ENCODE measurements at places on chromosomes 7 and 10. TPM values are rescaled to one million over a fixed set of nuclear protein-coding genes. Genes with fewer than 3 reads are reported as not detected.

GRCh38 chr7:120837599-120837998, 20.3 kb downstream of the TSPAN12 start:
- no peak for DNase-seq

Gene HOGA1
- polyA plus RNA-seq, result 0.42 TPM

Gene NKX1-2
- not detected for polyA plus RNA-seq

DNA sequence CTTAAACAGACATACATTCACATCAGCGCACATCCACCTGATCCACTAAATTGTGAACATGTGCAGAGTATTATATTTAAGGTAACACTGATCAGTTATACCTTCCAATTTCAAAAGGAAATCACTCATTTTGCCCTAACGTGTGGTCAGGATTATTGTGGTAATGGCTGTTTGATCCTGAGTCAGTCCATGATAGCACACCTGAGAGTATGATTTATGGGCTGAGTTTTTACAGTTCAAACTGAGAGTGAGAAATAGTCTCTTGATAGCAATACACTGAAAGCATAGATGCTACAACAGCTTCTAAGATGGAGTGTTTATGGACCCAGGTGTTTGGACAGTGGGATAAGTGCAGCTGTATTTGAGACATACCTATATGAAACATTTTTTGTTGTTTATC, 96.7 kb downstream of the KIF20B start:
- DNase-seq, result no peak

Gene CYP2C8
- polyA plus RNA-seq, result 0.05 TPM

- peak; percentile 73 for DNase-seq
Observed at GRCh38 chr10:6669269-6669859, 89.3 kb upstream of the PRKCQ start.

DNA sequence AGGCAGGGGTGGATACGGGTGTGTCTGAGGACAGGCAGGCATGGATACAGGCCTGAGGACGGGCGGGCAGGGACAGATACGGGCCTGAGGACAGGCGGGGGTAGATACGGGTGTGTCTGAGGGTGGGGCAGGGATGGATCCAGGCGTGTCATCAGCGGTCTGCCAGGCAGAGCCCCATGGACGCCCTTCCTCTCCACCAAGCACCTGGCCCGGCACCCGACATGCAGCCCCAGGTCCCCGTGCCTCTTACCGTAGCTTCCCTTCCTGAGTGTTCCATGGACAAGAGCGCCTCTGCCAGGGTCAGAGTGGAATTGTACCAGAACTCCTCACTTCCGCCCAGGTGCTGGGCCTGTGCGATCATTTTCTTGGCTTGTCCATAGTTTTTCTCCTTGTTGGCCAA, 74.6 kb upstream of the NKX6-2 start:
- DNase-seq, result no peak

DNA sequence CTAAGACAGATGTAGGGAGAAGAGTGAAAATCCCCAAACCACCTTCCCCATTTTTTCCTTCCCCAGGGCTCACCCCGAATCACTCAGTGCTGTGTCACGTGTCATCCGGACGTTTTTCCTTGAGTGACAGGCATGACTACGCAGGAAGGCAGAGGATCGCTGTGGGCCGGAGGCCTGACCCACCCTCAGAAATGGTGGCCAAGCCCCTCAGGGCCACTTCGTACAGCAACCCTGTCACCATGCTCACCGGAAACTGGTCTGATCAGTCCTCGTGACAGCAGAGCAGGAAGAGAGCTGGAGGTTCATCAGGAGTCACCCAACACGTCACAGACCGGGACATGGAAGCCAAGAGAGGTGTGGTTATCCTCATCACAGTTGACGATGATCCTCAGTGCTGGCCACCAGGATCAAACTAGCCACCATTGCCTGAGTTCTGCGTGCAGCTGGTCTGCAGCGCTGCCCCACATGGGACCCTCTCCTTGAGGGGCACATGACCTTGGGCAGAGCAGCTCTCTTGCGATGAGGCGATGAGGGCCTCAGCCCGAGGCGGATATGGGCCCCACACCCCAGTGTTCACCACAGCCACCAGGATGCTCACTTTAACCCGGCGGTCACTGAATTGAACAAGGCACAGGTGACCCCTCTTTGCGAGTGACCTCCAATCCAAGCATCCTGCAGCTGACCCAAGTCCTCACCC, 99.3 kb upstream of the INSIG1 start:
- DNase-seq, result no peak

DNA sequence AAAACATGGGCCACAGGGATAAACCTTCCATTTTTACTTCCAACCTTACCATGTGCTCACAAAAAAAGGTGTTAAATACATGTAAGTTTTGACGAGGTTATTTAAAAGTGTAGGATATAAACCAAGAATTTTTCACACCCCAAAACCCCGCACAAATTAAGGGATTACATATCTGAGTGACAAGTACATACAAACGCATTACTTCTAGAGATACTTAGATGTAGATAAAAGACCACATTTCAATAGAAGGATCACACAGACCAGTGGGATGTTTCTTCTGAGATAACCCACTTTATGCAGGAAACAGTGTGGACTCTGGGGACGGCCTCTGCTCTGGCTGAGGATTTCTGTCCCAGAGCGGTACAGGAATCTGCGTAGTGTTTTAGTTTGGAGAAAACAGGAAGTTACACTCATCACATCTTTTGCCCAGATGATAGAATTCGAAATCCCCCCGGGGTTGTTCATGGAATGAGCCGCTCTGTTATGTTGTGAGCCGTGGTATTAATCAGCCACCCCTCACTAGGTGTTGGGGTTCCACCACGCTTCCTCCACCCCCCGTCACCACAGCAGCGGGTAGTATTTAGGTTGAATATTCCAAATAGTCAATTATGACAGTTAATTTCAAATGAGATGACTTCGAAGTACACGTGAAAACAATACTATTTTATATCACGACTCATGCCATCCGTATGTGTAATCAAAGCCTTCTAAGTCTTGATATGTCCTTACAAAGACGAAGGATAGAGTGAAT, 1.3 kb upstream of the CUL1 start:
- DNase-seq, result peak; percentile 63

DNA sequence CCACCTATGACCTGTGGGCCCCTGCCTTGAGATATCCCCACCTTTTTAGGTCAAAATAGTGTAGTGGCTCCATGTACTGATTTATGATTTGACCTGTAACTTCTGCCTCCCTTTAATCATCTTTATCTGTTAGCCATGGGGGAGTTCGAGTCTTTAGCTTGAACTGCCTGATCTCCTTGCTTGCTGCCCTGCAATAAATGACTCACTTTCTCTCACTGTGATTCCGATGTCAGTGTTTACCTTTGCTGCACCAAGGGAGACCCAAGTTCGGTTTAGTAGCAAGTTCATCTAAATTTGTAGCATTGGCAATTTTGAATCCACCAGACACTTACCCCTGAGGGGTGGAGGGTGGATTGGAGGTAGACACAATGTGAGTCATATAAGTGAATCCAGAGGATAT, 814.6 kb upstream of the AUTS2 start:
- peak; percentile 14 for DNase-seq

GRCh38 chr7:65295409-65295808, 78.2 kb upstream of the ZNF92 start:
- no peak for DNase-seq

- peak; percentile 95 for DNase-seq
Observed at GRCh38 chr7:76047811-76048667, at the start of the genes MDH2 and STYXL1. MDH2 (plus strand) TSS chr7:76048106; CDS start chr7:76048161, 55 bp downstream. STYXL1 (minus strand) TSS chr7:76048000; CDS start chr7:76030523, 17,477 bp downstream.

Gene MAT1A
- polyA plus RNA-seq, result not detected

Gene LIPM
- not detected for polyA plus RNA-seq

GRCh38 chr10:132960071-132960472, 17.7 kb upstream of the CFAP46 start:
- no peak for DNase-seq

Gene VSIR
- polyA plus RNA-seq, result 23.8 TPM

- DNase-seq, result peak; percentile 45
Observed at GRCh38 chr10:28200775-28201174, 102.1 kb downstream of the MPP7 start.

Data from IMR-90 (cell line).